ENCODE measurements at places on chromosomes 6 and 20.

- DNase-seq = no peak
Measured at GRCh38 chr6:16278048-16278724, 39.8 kb downstream of the GMPR start.

DNA sequence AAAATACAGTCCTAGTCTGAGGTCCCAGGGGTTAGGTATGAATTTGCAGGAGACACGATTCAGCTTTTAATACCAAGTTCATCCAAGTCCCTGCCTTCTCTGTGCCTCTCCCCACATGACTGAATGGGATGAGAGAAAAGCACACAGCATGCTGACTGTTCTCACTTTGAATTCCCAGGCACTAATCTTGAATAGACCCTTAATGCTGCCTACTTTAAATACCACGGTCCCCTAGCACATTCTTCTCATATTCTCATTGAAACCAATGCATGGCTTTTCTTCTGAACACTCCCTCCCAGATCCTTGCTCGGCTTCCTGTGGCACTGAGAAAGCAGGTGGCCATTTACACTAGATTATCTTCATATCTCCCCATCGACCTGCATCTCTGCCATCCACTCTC, 30.1 kb upstream of the SCAF8 start:
- DNase-seq = no peak

GRCh38 chr6:73610444-73611275, 43.1 kb downstream of the SLC17A5 start:
- DNase-seq = no peak

- DNase-seq = no peak
Measured at GRCh38 chr6:145836170-145836569, 21.6 kb upstream of the FBXO30 start.

- no peak for DNase-seq
Measured at GRCh38 chr6:142300302-142300701, 1.5 kb upstream of the ADGRG6 start.

GRCh38 chr20:16415071-16416053, 157.9 kb downstream of the KIF16B start:
- no peak for DNase-seq

DNA sequence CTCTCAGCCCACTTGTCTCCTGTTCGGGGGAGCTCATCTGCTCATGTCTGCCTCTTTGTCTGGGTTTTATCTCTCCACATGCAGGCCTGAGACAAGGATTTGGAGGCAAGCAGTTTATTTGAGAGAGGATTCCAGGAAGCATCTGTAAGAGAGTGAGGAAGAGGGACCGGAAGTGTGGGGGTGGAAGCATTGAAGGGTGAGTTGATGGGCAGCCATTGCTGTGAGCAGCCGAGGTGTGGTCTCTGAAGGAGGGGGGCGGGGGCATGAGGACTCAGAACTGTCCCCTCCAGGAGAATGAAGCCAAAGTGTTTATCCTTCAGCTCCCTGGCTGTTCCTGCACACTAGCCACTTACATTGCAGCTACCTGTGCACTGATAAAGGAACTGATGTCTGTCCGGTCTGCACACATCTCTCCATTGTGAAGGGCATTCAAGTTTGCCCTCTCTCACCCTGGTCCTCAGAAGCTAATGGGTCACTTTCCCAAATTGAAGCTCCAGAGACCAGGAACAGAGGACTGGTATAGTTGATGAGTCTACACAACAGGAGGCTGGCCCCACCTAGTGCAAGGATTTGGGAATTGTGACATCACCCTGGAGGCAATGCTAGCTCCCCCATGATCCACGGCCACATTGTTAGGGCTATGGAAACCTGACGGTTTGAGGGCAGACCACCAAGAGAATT, 100.5 kb upstream of the FOXA2 start:
- DNase-seq = no peak

- DNase-seq = no peak
Measured at GRCh38 chr20:24543741-24544140, 74.3 kb downstream of the SYNDIG1 start.
